ENCODE measurements at places on chromosomes 12 and 14.

DNA sequence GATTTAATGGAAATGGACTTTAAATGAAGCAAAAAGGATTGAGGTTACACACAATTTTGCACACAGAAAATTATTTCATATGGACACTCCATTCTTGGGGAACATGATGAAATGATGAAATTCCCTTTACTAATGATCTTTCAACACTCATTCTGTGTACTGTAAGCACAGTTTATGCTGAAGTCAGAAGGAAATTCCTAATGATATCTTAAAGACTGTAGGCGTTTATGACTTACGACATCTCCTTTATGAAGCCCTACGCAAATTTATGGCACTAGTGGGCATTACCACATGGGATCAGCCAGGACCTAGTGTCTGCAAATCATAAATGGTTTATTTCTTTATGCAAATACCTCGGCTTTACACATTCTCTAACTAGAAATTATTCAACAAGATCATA lies 97.9 kb upstream of the SOX5 start:
- no peak for DNase-seq

DNA sequence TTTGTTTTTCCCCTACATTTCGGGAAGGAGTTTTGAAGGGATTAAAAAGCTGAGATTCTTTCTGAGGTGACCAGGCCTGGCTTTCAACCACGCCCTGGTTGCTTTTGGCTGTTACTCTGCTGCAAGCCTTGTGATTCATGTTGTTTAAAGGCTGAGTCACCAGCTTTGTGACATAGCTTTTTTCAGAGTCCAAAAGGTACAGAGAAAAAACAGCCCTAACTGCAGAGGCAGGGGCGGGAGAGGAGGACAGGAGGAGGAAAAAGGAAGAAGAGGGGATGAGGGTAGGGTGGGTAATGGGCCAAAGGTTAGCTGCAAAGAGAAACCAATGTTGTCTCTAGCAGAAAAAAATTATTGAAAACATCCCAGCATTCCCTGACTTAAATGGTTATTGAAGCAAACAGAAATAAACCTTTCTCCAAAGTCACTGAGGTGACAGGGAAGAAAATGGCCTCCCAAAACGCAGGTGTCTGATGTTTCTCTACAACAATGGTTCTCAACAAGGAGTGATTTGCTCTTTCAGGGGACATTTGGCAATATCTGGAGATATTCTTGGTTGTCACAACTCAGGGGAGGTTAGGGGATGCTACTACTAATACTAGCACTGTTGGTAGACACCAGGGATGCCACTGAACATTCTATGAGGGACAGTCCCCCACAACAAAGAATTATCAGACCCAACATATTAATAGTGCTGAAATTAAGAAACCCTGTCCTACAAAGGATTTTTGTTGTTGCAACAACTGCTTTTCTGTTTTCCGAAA lies 2.1 kb upstream of the UBC start:
- DNase-seq = peak; percentile 97

- DNase-seq = peak; percentile 18
These were observed 29.2 kb downstream of the TMEM120B start for GRCh38 chr12:121741743-121742142.

DNA sequence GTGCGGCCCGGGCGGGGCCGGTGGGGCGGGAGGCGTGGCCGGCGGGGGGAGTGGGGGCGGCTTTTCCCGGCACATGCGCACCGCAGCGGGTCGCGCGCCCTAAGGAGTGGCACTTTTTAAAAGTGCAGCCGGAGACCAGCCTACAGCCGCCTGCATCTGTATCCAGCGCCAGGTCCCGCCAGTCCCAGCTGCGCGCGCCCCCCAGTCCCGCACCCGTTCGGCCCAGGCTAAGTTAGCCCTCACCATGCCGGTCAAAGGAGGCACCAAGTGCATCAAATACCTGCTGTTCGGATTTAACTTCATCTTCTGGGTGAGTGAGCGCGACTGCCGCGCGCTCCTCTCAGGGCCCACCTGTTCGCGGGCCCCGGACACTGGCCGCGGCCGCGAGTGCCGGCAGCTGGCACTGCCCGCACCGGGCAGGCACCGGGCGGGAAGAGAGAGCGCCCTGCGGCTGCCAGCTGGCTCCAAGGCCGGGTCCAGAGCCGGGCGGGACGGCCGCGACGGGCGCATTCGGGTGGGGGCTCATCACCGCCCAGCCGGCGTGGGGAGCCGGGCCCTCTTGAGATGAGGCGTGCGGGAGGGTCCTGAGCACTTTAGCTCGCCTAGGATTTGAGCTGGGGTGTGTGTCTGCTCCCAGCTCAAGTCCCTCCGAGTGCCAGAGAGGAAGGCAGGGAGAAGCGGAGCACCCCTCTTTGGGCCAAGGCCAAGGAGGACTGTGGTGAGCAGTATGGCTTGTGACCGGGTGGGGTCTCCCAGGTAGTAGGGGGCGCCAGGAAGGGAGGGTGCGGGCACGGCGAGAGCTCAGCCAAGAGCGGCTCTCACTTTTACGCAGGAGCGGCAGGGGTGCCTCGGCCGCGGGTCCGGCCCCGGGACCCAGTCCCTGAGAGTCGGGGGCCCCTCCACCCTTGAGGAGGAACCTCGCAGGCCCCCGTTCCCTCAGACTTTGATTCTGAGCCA lies at the start of gene CD9:
TSS of gene CD9 (plus strand) at position 145 of the 957 bp plus-strand sequence. CDS start at position 245, 100 bp downstream.
- DNase-seq = peak; percentile 75

DNA sequence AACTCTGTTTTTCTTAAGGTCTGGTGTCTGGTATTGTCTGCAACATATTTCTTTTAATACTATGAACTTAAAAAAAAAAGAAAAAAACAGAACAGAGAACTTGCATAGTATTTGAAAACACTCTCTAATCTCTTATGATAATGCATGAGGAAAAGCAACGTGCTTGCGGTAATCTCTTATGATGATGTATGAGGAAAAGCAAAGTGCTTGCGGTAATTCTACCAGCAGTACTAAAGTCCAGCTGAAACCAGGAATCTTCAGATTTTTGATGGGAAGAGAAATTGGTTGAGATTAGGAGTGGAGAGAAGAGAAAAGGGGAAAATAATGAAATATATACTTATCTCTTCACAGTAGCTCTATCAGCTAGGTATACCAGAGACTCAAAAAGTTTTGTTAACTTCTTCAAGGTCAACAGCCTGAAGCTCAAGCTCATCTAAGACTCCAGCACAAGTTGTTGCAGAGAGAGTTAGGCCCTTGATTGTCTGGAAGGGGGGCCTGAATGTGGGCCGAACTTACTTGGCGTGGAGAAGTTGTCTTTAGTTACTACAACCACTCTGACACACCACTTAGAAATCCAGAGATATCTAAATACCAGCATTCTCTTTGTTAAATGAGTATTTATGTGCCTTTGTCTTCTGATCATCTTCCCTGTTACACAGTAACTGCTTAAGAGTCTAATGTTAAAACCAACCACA lies 240.4 kb downstream of the PRKD1 start:
- no peak for DNase-seq

Measured in ELR (cell line).